ENCODE measurements at places on chromosomes 5 and 9.

DNA sequence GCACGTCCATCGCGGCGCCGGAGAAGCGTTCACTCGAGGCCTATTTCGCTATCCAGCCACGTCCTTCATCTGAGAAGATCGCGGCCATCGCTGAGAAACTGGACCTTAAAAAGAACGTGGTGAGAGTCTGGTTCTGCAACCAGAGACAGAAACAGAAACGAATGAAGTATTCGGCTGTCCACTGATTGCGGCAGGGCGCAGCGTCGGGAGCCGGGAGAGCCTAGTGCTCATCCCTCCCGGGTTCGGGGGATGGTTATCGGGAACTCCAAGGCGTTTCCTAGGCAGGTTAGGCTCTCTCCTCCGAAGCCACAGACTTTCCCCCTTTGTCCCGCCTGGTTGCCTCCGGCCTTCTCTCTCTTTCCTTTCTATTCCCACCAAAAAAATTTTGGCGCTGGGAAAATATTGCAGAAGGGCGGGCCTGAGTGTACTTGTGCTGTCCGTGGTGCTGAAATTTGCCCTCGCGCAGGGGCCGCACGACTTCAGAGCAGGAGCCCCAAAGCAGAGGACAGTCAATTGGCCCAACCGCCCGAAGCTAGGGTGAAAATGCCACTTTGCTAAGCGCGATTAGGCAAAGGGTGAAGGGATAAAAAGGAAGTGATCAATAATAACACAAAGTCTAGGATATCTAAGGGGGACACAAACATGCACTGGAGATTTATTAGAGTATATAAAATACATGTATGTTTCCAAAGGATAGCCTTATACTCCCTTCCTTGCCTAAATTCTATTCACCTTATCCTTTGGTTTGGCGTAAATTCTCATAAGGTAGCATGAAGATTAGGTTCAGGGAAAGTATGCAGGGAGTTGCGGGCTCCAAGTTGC lies 1.8 kb downstream of the POU4F3 start:
- peak; percentile 10 for DNase-seq

DNA sequence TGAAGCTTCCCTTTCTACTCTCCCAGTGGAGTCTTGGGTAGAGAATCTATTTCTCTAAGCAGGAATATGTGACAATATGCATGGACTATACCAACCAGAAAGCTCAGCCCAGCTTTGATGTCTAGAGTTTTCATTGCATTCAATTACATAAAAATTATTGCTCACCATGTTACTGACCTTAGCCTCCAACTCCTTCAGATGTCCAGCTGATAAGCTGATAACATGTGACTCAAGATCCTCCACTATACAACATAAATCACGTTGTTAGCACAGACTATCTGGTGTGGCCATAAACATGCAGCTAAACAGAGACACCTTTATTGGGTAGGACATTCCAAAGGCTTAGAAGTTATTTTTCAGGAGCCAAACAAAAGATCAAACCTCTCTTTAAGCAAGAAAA lies 1168.2 kb downstream of the CDH12 start:
- no peak for DNase-seq

DNA sequence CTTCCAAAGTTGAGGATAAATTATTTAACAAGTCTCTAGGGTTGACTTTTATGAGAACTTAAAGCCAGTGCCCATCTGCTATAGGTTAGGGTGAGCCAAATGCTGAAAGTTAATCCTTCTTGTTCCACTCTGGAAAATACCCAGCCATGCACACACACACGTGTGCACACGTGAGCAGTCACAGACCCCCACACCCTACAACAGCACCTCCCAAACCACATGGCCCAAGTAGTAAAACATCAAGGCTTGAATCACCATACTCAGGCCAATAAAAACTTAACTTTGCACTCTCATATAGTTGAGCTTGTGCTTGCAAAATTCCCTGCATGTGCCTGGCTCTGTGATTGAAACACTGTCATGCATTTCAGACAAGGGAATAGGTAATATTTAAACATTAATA lies 467.6 kb downstream of the ARHGEF28 start:
- no peak for DNase-seq

DNA sequence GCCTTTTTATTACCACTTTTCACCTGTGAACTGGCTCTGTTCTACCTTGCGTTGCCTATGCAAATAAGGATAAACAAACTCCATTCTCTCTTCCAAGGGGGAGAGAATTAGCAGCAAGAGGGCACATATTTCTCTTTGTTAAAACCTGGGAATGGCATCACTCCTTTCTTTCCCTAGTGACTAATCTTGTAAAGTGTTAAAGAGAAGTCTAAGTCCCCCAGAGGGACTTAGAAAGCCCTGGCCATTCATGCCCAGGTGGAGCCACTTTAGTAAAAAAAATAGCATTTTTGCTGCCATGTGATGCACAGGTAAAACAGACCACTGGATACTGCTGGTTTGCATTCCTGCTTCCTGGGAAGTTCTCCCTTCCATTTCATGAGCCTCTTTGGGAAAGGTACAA lies 148.4 kb downstream of the MAN2A1 start:
- no peak for DNase-seq

- DNase-seq: no peak
Measured at GRCh38 chr9:12544700-12545099, 148.5 kb upstream of the TYRP1 start.

DNA sequence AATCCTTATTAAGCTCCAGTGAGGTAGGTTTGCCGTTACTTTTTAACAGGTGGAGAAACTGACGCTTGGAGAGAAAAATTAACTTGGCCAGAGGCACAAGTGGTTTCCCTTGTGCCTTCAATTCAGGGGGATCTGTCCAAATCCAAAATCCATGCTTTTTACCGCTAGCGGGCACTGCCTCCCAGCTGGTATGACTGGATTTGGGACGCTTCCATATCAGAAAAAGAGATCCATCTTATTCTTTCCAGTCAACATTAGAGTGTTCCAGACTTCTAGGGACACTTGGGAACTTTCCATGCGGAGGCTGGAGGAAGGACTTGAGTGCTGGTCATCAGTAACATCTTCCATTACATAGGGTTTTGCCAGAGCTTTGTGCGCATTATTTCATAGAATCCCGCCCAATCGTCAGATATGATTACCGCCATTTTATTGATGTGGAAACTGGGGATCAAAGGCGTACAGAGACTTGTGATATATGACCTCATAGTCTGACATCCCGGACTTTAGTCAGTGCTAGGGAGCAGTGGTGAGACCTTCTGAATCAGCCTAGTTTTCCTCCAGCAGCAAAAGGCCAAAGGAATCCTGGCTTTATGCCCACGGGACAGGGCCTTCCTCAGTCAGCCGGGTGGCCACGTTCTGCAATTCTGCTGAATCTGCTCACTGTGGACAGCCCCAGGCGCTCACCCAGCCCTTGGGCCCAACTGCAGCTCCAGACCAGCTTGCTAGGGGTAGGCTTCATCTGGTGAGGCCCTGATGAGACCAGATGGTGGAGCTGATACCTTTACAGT lies 1.1 kb upstream of the GNPDA1 start:
- no peak for DNase-seq

- DNase-seq: no peak
Measured at GRCh38 chr5:128436749-128437188, 101.3 kb downstream of the FBN2 start.

DNA sequence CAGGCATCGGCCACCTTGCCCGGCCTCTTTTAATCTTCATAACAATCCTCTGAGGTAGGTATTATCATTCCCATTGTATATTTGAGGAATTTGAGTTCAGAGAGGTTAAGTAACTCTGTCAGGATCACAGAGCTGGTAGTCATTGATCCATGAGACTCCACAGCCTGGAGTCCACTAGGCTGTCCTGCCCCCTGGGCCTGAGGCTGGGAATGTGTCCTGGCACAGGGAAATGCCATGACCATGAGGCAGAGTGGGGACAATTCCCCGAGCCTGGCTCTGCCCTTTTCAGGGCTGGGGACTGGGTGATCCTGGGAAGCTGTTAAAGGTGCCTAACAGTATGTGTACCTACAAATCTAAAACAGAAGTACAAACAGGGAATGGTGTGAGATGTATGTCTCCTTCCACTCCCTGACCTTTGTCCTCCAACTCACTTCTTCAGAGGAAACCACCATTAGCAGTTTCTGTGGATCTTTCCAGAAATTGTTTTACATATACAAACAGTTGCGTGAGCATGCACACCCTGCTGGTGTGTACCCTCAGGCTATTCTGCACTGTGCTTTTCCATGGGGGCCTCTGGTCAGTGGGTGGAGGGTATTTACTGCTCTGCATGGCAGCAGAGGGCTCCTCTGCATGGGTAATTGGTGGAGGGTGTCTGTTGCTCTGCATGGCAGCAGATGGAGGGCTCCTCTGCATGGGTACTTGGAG lies 53.8 kb downstream of the NDST1 start:
- no peak for DNase-seq

DNA sequence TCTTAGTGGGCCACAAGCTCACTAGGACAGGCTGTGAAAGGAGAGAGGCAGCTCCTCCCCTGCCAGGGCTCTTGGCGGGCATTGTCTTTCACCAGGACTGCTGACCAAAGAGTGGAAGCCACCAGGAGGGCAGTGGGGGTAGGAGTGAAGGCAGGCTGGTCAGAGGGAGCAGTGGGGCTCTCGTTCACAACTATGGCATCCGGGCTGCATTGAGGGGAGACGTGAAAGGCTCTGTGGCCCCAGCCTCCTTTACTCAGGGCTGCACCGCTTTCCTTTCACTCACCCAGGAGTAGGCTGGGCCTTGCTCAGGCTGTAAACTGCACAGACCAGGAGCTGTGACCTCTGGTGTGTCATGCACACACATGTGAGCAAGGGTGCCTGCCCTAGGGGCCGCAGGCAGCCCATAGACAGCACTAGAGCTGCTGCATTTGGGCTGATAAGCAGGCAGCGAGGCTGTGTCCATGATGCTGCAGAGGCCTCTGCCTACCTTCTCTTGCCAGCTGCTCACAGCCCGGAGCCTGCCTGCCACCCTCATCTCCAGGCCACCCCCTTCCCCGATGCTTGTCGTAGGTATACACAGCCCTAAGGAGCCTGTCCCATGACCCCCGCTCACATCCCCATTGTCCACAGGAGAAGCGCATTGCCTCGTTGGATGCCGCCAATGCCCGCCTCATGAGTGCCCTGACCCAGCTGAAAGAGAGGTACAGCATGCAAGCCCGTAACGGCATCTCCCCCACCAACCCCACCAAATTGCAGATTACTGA lies 130.4 kb downstream of the DAB2IP start:
- DNase-seq: no peak

DNA sequence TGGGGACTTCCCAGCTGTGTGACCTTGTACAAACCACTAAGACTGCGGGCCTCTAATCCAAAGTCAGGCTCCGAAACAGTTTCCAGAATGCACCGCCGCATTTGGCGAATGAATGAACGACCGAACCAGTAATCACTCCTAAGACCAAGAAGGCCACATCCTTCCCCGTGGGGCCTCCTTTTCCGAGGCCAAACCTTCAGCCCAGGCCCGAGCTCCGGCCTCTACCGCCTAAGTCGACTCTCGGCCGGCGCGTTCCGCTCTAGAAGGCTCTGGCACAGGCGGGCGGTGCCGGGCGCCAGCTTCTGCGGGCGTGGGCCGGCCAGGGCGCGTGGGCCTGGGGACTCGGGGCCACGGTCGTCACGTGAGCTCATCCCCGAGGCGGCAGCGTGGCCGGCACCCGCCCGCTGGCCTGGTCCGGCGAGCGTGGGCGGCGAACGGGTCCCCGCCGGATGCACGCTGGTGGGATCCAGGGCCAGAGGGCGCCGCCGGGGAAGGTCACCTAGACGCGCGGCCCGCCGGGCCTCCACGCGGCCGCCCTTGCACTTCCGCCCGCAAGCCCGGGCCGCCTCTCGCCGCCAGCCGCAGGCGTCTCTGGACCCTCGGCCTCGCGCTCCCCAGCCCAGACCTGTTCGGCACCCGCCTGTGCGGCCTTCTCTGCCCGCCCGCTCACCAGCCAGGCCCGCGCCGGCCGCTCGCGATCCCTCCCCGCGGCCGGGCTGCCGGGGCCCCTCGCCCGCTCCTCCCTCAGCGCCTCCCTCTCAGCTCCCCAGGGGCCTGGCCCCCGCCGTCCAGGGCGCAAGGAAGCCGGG lies 754 bp downstream of the VDAC1 start:
- no peak for DNase-seq

DNA sequence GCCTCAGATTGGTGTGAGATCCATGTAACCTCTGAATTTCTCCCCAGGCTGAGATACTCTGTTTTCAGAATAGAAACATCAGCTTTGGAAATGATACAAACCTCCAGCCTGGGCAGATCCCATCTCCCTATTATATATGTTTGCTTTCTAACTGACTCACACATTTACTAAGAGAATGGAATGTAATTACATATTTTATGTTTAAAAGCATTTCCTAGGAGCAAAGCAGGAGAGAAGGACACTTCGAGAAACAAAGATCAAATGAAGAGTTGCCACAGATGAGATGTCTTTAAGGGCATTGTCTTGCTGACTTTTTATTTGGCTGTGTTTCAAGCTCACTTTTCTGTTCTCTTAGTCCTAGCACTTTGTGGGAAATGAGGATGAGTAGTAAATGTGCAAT lies 96.3 kb downstream of the CDH18 start:
- no peak for DNase-seq

- DNase-seq: no peak
Measured at GRCh38 chr9:90408659-90409058, 234.0 kb downstream of the DIRAS2 start.

DNA sequence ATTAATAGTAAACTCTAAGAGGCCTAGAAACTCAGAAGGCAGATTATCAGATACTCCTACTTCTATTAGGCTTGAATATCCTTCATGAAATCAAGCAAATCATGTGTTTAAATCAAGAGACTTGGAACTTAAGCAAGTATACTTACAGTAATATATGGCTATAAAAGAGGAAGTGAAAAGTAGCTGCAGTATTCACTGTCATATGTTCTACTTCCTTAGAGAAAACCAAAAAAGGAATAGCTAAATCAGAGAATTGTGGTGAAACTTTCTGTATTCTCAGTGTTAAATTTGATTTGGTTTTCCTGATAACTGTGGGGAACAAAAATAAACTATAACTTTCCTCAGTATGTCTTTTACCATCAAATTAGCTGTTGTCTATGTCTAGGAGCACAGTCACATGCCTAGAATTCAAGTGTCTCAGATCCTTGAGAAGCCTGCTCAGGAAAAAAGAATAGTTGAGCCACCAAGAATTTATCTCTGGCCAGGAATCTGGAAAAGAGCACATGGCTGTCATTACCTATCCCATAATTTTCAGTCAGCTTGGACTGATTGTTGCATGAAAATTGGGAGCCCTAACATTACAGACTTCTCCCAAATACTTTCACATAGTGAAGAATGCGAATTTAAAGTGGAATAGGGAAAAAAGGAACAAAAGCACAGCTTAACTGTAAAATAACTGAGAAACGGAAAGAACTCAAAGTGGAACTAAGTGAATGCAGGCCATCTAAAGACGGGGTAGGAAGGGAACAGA lies 1.7 kb downstream of the FKBP15 start:
- DNase-seq: no peak

All from hypothalamus (tissue), 51 donors.